Activated naive CD4-positive, alpha-beta T cell treated with anti-CD3 and anti-CD28 coated beads for 36 hours (primary cell): ENCODE measurements at places on chromosomes 13 and 19. TPM values are rescaled to one million over a fixed set of nuclear protein-coding genes. Genes with fewer than 3 reads are reported as not detected.

DNA sequence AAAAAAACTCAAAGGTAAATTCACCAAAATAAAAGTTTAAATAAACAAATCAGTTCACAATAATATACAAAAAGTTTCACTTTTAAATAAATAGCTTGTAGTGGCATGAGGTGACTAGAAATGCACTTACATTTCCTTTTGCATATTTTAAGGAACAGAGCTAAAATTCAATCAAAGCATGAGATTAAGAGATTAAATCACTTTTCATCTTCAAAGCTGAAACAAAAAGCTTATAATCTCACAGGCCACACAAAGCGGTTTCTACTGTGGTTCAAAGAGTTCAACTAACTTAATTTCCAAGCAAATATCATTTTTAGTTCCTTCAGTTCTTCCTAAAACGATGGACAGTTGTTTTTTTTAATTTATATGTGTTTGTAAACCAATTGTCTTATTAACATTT lies 38.9 kb downstream of the TSC22D1 start:
- DNase-seq: no peak

DNA sequence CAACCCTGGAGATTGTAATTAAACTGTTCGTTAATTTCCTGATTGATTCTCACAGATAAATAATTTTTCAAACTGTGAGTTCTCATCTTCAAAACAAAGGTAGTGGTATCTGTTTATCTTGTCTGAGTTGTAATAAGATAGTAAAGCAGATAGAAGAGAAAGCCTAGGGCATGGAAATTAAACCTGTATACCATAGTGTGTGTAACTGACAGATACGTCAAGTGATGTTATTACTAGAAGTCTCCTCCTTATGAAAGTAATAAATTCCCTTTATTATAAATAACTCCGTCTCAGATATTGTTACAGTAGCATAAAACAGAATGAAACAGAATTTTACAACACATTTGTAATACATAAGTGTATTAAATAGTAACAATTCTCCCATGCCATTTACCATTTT lies 1065.1 kb downstream of the SLITRK1 start:
- no peak for DNase-seq

DNA sequence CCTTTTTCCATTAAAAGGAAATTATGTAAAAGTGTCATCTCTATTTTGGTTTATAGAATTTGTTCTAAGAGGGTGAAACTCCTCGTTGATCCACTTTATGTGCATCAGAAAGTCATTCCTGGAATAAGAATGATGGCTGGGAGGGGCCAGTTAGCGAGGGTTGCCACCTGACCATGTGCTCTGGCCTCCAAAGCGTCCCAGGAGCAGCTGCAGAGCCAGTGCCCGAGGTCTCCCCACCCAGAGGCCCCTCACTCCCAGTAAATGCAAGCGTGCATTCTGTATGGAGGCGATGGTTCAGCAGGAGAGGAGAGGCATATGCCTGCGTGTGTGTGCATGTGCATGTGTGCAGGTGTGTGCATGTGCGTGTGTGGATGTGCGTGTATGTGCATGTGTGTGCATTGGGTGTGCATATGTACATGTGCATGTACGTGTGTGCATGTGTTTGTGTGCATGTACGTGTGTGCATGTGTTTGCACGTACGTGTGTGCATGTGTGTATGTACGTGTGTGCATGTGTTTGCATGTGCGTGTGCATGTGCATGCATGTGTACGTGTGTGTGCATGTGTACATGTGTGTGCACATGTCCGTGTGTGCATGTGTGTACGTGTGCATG lies 345.8 kb downstream of the TEX29 start:
- no peak for DNase-seq

GRCh38 chr13:77891041-77891440 lies 27.6 kb downstream of the EDNRB start:
- DNase-seq: no peak

DNA sequence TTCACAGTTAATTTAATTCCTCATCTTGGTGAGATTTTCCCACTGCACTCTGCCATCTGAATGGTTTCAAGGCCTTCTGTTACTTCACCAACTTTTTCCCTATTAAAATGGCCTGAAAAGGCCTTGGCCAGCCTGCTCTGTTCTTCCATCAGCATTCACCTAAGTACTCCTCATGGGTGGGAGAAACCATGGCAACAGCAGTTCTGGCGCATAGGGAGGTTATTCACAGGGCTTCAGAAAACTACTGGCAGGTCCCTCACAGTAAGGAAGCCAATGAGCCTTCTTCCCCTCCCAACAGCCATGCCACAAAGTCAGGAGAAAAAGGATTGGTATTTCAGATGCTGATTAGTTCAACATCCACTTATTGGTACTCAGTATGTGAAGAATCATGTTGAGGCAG lies 17.2 kb upstream of the GJB2 start:
- no peak for DNase-seq

- no peak for DNase-seq
These were observed 55.6 kb downstream of the TMED1 start for GRCh38 chr19:10780368-10780767.

GRCh38 chr19:45103508-45104319 lies 10.7 kb downstream of the PPP1R37 start:
- no peak for DNase-seq

DNA sequence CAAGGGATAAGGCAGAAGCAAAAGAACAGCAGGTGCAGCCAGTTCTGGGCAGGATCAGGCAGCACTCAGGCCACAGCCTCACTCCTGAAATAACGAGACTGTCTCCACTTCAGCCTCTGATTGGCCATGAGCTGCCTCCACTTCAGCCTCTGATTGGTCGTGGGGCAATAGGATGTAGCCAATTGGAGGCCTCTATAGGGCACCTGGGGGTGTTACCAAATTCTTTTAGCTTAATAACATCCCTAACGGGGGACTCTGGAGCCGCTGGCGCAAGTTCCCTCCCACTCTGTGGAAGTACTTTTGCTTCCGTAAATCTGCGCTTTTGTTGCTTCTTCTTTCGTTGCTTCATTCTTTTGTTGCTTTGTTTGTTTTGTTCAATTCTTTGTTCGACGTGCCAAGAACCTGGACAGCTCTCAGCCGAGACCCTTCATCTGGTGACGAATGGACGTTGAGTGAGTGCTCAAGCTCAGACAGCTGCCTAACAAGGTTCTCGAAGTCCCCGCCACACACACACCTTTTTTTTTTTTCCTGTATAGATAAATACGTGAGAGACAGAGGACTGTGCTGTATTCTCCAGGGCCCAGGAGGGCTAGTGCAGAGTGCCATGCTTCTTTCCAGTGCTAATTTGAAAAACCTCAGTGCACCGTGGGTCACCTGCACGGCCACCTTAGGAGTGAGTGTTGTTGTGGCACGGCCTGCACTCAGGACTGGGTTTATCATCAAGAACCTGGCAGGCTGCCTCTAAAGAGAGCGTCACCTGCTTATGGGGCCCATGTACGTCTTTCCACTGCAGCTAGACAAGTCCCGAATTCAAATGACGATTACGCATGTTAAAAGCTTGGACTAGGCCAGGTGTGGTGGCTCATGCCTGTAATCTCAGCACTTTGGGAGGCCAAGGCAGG lies 32.0 kb upstream of the TUBGCP3 start:
- no peak for DNase-seq

DNA sequence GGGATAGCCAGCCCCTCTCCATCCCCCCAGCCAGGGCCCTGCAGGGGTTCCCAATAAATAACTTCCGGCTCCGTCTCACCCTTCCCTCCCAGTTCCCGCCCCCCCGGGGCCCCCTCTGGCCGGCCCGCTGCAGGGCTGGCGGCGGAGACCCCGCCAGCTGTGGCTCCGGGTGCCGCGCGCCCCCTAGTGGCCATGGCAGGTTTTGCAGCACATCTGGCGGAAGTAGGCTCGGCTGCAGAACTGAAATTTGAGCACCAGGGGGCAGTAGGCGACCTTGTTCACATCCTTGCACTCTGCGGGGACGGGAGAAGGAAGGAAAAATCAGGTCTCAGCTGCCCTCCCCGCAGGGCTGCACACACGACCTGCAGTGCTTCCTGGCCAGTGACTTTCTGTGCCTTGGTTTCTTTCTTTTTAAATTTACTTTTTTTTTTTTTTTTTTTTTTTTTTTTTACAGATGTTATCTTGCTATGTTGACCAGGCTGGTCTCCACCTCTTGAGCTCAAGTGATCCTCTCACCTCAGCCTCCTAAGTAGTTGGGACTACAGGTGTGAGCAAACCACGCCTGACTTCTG lies 3.6 kb upstream of the MYO1F start:
- peak; percentile 92 for DNase-seq

DNA sequence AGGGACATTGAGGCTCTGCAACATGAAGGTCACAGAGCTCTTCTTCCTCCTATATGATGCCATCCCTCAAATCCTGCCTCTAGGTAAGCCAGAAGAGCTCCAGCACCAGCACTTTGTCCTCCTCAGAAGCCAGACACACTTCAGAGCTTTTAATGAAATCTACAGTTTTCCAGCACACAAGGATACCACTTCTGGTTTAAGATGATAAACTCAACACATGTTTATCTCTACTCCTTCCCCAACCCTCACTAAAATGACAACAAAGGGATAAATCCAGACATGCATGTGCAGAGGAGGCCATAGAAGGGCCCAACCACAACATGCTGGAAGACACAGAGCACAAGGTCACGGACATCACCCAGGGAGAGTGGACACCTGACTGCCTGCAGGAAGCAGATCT lies 195.3 kb downstream of the USP12 start:
- no peak for DNase-seq

- no peak for DNase-seq
These were observed 8.2 kb downstream of the ZNF677 start for GRCh38 chr19:53246498-53246897.

GRCh38 chr19:45408830-45409556 lies 2.5 kb downstream of the POLR1G start:
- no peak for DNase-seq

Gene OR4F17
- not detected for total RNA-seq

Gene NLRP9
- total RNA-seq: not detected

Gene GIPC3
- total RNA-seq: 0.20 TPM

Gene LYL1
- total RNA-seq: 2.2 TPM

Gene SIGLEC10
- total RNA-seq: not detected

Gene FLT3LG
- 28.4 TPM for total RNA-seq

Gene CD33
- 1.1 TPM for total RNA-seq

Gene IRGC
- not detected for total RNA-seq

Gene MYH14
- total RNA-seq: not detected

Gene PTGIR
- 17.2 TPM for total RNA-seq

Gene NEK3
- 4.0 TPM for total RNA-seq

Gene OR7C1
- total RNA-seq: not detected

Gene KLK10
- total RNA-seq: not detected
